ENCODE measurements at places on chromosomes 2 and 18.

- DNase-seq = no peak
Measured at GRCh38 chr2:171244466-171244969, 83.8 kb upstream of the TLK1 start.

DNA sequence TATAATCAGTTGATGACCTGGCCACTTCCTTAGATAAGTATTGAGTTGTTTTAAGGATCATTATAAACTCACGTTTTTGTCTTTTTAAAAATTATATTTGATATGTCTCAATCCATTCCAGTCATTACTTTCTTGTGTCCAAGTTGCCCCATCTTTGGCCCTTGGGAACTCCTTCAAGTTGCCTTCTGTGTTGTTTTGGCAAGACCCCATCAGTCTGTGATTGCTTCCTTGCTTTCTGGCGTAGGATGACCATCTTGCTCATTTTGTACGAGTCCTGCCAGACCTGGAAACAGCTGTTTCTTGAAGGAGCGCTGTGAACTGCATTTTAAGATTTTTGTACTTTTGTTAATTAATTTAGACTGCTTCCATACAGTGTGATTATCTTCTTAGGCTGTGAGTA lies 68.9 kb upstream of the ITM2C start:
- DNase-seq = no peak

DNA sequence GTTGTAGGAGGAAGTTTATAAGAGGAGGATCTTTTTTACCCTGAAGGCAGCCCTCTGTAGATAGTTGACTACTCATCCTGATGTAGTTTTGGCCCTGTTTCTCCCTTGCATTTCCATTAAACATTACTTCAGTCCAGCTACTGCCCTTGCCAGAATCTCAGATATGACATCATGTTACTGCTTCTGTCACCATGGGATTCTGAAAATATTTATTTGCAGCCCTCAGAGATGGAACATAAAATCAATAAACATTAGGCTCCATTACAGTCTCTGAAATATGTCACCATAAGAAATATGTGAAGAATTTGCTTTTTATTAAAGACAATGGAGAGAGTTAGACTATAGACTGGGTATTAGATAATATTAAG lies 68.7 kb upstream of the STK39 start:
- no peak for DNase-seq

DNA sequence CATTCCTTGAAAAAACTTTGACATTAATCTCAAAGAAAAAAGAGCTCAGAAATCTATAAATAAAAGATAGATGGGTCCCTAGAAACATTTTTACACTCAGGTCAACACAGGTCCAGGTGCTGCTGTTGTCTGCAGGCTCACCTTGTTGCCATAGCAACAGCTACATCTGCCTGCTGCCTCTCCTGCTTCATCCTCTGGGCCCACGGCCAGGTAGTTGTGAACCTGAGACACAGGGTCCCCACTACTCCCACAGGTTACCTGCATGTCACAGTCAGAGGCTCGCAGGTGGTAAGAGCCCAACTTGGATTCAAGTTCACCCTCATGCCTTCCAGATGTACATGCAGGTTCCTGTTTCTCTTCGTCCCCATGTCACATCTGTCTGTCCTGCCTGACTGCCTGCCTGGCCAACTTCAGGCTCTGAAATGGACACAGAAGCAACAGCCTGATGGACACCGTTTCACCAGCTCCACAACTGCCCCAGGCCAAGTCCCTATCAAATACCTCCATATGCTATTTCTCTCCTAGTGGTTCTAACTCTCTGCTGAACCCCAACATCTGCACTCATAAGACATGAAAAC lies 88.3 kb upstream of the SALL3 start:
- DNase-seq = no peak

- no peak for DNase-seq
Measured at GRCh38 chr2:10139536-10139935, 17.0 kb downstream of the RRM2 start.

DNA sequence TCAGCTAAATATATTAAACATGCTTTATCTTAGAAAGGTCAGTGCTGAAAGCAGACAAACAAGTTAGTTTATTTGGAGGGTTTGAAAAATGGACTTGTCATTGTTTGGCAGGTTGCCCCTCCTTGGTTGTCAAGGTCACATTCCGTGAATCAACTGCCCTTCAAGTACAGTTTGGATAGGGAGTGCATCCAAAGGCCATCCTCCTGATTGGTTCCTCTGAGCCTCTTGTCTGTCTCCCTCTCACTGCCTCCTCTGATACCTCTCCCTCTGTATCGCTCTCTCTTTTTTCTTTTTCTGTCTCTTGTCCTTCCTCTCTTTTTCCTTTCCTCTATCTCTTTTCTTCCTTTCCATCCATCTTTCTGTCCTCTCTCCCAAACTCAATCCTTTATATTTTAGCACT lies 5.4 kb downstream of the ITGAV start:
- no peak for DNase-seq

- DNase-seq = no peak
Measured at GRCh38 chr18:4004183-4004829, 450.8 kb downstream of the DLGAP1 start.

GRCh38 chr18:58995663-58996062 lies 131.0 kb downstream of the ZNF532 start:
- no peak for DNase-seq

GRCh38 chr2:123500346-123500745 lies 524.7 kb upstream of the CNTNAP5 start:
- no peak for DNase-seq

- DNase-seq = no peak
Measured at GRCh38 chr2:201507725-201508124, 56.2 kb downstream of the STRADB start.

GRCh38 chr2:65818873-65819451 lies 386.6 kb upstream of the SPRED2 start:
- DNase-seq = no peak

GRCh38 chr18:48888773-48889080 lies 62.0 kb downstream of the SMAD7 start:
- DNase-seq = no peak

- DNase-seq = no peak
Measured at GRCh38 chr2:221106241-221106640, 465.9 kb downstream of the EPHA4 start.

- no peak for DNase-seq
Measured at GRCh38 chr18:28287146-28287545, 110.2 kb upstream of the CDH2 start.

- DNase-seq = peak; percentile 84
Measured at GRCh38 chr18:62715759-62716615, 646 bp downstream of the PHLPP1 start.

GRCh38 chr2:168915441-168916330 lies 14.6 kb downstream of the G6PC2 start:
- DNase-seq = no peak

DNA sequence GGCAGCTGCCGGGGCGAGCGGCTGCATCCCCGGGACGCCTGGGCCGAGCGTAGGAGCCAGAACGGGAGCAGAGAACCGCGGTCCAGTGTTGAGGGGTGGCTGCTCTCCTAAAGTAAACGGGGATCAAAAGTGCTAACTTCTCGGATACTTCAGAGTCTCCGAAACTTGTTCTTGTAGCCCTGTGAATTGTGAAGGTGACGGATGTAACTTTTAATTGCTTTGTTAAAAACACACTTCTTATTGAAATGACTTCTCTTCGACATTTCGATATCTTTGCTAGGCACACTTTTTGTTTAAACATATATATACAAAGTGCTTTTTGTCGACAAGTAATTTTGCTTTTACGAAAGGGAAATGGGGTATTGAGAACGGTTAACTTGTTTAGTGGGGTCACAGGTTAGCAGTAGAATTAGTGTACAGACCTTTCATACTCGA lies 540 bp downstream of the ATP9B start:
- DNase-seq = no peak

- DNase-seq = no peak
Measured at GRCh38 chr2:88919087-88919738, 227.7 kb downstream of the RPIA start.

DNA sequence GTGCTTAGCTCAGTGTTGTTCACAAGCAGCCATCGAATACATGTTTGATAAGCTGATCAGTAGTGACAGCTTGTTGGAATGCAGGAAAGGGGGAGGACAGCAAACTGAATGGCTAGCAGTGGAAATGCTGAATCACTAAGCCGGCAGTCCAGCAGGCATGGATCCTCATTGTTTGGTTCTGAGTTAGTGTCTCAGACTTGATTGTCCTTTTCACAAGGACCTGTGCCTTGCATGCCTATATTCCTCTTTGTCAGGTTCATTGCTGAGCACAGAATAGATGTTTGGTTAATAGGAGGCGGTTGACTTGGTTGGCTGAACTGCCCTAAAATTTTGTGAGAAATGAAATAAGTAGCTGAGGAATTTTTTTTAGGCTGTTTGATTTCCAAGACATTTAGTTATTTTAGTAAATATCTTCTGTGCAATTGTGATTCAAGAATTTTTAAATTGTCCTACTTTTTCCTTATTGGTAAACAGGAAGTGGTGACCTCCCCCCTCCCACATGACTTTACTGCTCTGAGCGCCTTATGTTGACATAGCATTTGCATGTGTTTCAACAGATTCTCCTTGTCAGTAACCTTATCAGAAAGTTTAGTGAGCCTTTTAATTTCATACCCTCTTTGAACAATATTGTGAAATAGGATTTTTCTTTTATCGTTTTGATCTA lies 21.4 kb upstream of the STON1 start:
- no peak for DNase-seq

DNA sequence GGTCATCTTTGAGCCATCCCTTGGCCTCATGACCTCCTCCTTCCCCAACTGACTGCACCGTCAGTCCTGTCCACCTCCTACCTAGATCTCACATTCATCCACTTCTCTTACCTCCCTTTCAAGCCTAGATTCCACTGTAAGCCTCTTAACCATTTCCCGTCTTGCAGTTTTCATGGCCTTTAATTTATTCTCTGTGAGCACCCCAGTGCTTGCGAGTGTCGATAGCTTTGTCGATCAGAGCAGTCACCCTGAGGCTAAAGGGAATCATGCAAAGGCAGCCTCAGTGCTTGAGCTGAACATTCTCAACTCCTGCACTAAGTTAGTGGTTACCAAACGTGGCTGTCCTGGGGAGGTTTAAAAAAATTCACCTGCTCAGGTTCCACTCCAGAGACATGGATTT lies 14.7 kb downstream of the ARHGAP25 start:
- DNase-seq = no peak

DNA sequence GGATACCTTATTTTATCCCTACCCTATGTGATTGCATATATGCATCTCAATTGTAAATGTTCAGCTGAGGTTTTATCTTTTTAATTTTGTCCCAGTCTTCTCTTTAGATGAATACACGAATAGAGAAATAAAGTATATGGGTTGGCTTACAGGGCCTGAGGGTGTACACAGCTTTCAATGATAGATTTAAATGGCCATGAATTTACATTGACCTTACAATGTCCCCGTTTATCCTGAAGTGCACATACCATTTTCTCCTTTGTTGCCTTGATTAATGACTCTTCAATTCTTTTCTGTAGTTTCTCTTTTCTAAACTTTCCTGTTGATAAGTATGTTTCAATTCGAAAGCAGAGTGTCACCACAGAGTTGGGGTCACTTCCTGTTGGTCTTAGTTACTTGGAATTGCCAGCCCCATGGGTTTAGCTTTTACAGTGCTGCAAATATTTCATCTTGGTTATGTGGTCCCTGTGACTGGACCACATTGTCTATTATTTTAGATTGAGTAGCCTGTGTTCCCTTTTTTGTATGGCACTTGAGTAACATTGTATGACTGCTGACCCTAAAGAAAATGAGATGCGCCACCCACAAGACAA lies 1616.3 kb upstream of the ACVR2A start:
- DNase-seq = no peak

DNA sequence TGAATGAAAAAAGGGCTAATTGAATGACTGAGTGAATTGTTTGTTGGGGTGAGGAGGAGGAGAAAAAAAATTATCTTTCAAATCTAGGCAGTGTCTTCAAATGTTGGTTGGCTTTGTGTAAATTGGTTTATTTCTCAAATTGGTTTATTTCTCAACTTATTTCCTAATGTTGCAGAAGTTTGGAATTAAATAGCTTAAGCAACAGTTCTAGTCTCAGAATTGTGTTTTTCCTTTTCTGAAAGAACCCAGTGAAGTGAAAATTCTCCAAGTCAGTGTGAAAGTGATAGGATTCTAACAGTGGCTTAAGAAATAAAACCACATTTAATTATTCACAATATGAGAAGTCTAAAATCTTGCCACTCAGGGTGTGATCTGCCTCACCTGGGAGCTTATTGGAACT lies 54.6 kb upstream of the LYPD6B start:
- no peak for DNase-seq

DNA sequence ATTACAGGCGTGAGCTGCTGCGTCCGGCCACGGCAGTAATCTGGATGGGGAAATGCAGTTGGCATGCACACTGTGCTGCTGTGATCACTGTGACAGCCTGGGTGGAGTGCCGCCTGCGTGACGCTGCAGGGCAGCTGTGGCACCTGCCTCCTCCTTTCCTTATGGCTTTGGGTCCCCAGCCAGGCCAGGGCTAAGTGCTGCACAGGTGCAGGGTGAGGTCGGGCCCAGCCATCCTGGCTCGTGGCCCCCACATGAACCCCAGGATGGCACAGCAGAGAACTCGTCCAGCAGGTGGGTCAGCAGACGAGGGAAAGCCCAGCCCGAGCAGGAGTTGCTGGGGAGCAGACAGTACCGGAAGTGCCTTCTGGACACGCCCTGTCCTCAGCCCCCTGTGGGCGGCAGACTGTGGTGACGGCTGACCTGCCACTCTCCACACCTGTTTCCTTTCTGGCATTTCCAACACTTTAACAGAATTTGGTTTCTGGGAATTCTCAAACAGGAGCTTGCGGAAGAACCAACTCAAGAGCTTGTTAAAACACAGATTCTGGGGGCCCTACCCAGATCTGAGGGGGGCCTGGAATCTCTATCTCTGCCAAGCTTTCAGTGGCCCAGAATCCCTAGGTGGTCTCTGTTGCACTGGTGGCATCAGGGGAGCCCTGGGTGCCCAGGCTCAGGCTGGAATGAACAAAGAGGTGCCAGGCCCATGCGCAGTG lies 16.9 kb downstream of the HS1BP3 start:
- peak; percentile 20 for DNase-seq

GRCh38 chr2:75641587-75641986 lies 5.0 kb upstream of the MRPL19 start:
- no peak for DNase-seq

DNA sequence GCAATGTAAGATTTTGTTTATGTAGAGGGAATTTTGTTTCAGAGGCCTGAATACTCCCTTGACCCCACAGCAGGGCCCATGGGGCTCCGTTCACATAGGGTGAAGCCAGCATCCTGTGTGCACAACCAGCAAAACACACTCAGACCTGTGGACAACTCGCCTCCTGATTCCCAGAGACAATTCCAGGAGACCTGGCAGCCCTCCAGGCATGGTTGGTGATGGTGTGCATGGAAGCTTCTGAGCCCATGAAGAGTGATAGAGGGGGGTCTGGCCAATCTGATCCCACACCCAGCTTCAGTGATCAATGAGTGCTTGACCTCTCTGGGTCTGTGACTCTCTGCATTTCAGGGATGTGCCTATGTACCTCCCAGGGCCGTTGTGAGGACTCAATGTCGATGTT lies 91.0 kb upstream of the RAB6C start:
- DNase-seq = no peak

GRCh38 chr2:7954234-7954633 lies 727.6 kb upstream of the ID2 start:
- DNase-seq = no peak

GRCh38 chr2:64140665-64141200 lies 3.5 kb downstream of the PELI1 start:
- DNase-seq = no peak

Data from CD4-positive, CD25-positive, alpha-beta regulatory T cell (primary cell).